ENCODE measurements at places on chromosomes 6 and 20.
A peak's percentile ranks its signal among the peaks of the same experiment; 100 is the strongest.

- no peak for DNase-seq
Measured at GRCh38 chr20:23120936-23121750, 35.0 kb upstream of the CD93 start.

DNA sequence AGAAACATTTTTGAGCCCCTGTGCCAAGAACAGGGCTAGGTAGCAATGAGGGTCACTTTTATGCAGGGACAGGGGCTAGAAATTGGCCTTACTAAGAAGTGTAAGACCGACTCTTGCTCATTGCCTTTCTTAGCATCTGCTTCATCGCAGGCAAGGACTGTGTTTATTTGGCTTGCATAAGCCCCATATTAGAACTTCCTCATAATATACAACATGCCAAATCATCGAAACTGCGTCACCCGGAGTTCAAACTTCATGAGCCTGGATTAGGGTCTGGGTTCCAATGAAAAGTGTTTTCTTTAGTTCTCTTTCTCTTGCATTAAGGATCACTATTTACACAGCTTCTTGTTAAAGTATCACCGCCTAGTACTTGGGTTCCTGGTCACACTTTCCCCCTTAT is 977 bp upstream of the SMAP1 start:
- no peak for DNase-seq

DNA sequence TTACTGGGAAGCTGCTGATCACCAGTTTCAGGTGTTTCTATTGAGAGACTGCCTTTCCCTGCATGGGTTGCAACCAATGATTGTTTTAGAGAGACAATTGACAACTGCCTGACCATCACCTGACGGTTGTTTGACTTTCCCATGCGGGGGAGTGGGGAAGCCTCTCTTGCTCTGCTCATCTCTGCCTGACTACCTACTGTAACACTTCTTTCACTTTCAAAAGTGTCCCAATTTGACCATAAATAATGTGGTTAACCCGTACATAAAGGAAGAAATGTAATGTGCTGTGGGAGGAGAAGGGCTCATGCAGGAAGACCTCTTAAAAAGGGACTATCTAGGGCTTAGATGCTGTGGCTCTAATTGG is 122.1 kb upstream of the PHACTR1 start:
- no peak for DNase-seq

DNA sequence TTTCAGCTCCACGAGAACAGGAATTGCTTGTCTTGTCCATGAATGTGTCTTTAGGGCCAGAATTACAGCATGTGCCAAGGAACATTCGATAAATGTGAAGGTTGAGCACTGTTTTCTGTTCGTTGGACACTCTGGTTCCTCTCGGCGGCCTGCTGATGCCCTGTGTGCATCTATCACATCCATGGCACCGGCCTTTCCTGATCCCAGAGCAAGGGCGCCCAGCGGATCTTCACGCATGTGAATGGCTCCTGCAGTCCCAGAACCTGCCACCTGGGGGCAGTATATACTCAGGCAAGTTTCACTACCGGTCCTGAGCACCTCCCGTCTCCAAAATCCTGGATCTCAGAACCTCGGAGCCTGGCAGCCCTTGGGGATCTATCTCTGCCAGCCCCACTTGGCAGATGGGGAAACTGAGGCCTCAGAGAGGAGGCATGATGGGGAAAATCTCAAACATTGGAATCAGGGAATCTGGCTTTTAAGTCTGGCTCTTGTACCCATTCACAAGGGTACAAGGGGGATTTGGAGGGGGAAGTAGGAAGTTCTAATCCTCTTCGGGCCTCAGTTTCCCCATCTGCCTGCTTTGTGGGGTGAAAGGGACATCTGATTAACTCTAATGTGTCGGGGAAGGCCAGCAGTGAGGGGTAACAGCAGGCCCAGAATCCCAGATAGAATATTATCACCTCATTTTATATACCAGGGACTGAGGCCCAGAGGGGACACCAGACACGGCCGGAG is 4.3 kb upstream of the CEBPB start:
- peak; percentile 85 for DNase-seq

DNA sequence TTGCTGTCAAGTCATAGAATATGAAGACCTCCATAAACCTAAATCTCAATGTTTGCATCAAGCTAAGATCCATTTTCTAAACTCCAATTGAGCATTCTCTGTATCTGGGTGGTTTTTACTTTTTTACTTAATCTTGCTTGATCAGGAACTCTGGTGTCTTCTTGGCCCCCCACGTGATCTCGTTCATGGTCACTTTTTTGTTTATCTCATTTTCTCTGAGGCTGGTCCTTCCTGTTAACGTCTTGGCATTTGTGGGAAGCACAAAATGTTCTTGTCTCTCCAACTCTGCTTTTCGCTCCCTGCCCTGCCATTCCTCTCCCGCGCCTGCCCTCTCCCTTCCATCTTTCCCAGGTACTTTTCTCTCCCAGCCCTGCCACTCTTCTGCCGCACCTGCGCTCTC is 14.0 kb upstream of the MAPRE1 start:
- DNase-seq: no peak

- no peak for DNase-seq
Measured at GRCh38 chr6:158286413-158286812, 25.9 kb upstream of the TULP4 start.

DNA sequence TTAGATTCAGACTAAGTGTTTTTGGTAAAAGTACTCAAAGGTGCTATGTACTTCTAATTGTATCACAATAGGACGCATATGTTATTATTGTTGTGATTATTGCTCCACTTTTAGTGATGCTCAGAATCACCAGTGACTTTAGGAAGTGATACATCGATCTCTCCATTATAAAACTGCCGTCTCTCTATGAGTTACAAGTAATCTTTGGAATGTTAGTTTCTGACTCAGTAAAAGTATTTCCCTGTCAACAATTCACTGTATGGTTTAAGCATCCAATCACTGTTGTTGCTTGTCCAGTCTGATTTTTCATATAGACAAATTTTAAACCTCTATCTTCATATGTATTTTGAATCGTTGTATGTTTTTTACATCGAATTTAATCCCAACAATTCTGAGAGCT is 9.4 kb downstream of the DCBLD1 start:
- no peak for DNase-seq

DNA sequence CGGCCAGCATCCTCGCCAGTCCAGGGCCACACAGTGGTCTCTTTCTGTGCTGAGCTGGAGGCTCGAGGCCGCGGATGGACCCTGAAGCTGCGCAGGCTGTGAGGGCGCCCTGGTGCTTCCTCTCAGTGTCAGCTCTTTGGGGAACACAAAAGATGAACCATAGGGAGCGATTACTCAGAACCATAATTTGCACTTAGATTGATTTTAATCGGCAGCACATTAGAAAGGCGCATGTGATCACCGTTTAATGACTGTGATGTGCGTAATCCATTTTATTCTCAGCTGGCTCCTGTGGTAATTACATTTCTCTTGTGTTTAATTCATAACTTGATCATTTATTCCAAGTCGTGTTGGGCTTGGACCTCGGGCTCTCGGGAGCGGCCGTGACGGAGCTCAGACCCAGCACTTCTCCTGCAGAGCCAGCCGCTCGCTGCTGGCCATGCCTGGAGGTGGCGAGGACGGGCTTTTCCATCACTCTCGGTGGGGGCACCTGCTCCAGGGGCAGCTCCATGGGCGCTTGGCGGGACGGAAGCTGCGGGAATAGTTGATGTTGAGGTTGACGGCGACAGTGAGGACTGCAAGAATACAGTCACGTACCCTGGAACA is 25.6 kb upstream of the NTSR1 start:
- no peak for DNase-seq

DNA sequence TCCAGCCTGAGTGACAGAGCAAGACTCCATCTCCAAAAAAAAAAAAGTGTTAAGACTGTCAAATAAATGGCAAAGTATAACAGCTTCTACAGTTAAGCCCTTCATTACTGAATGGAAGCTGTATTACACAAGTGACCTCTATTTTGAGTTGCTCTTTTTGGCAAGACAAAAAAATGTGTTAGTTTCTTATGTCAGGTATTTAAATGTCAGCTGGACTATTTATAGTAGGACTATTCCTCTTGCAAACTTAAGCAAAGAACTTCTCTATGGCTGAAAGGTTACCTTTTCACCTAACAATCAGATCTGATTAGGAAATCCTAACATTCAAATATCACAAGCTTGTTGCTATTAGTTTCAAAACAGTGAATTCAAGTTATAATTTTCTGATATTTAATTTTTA is 12.4 kb downstream of the UBE2V1 start:
- no peak for DNase-seq

GRCh38 chr6:15553031-15553430 is 109.8 kb downstream of the DTNBP1 start:
- no peak for DNase-seq

DNA sequence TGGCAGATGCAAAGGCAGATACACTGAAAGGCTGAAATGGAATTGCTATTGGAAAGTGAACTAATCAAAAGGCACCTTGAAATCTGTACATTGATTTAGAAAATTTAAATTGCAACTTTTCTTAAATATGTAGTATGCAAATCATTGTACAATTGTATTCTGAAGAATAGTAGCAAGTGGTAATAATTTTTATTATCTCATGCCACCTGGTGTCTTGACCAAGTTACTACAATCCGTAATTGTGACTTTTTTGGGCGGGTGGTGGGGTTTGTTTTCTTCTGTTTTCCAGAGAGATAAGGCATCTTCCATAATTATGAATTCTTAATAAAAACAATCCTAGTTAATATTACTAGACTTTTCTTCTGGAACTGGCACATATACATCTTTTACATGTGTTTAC is 12.5 kb upstream of the BCKDHB start:
- no peak for DNase-seq

DNA sequence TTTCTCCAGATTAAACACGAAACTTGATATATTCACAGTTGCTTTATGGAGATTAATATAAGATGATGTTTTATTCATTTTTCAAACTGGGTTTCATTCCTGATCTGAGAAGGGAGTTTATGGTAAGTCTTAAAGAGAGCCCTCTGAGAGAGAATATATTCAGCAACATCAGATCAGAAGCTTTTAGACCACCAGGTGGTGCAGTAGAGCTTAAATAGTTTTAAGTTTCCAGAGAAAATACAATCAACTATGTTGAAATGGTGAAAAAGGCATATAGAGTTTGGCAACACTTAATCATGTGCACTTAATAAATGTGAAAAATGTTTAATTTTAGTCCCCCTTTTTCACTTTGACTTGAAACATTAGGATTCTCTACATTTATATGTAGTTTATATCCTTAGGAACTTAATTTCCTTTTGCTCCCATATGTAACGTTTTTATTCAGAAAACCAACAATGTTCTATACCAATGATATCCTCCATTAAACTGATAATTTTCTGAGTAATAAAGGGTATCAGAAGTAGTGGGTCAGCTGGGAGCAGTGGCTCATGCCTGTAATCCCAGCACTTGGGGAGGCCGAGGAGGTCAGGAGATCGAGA is 86.4 kb upstream of the CLDN20 start:
- no peak for DNase-seq

GRCh38 chr6:6230286-6230685 is 90.2 kb downstream of the F13A1 start:
- no peak for DNase-seq

- peak; percentile 53 for DNase-seq
Measured at GRCh38 chr20:59268870-59269269, 31.5 kb upstream of the EDN3 start.

GRCh38 chr6:21501021-21501354 is 92.6 kb upstream of the SOX4 start:
- DNase-seq: peak; percentile 60

DNA sequence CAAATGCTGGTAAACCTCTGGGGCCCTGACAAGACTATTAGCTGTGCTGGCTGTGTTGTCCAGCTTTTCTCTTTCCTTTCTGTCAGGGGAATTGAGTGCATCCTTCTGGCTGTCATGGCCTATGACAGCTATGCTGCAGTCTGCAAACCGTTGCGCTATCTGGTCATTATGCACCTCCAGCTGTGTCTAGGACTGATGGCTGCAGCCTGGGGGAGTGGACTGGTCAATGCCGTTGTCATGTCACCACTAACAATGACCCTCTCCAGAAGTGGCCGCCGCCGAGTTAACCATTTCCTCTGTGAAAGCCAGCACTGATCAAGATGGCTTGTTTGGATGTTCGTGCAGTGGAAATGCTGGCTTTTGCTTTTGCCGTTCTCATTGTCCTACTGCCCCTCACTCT is 20.3 kb downstream of the OR2B6 start:
- no peak for DNase-seq

GRCh38 chr20:63602321-63602720 is 24.6 kb downstream of the GMEB2 start:
- peak; percentile 3 for DNase-seq

GRCh38 chr20:45867819-45868176 is 10.4 kb downstream of the ZSWIM3 start:
- no peak for DNase-seq

GRCh38 chr6:31830886-31831335 is 3.4 kb downstream of the HSPA1B start:
- no peak for DNase-seq

- DNase-seq: peak; percentile 93
Measured at GRCh38 chr6:31737315-31737990, 1.1 kb upstream of the CLIC1 start.

- DNase-seq: no peak
Measured at GRCh38 chr20:11935212-11936154, 17.8 kb downstream of the BTBD3 start.

DNA sequence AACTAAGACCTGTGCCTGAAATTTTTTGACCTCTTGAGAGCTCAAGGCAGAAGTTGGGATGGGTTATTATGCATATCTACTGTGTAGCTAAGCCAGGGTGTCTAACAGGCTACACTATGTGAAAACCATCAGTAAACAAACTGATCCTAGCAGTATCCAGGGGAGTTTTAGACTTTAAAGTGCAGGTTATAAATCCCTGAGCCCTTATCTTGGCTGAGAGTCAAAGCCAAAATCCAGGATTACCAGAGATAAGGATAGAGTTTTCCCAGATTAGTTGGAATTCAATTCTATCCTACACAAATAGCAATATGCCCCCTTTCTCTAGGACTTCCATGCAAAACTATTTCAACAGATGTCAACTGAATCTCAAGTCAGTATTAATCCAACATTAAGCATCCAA is 1229.7 kb downstream of the GRIK2 start:
- DNase-seq: no peak

DNA sequence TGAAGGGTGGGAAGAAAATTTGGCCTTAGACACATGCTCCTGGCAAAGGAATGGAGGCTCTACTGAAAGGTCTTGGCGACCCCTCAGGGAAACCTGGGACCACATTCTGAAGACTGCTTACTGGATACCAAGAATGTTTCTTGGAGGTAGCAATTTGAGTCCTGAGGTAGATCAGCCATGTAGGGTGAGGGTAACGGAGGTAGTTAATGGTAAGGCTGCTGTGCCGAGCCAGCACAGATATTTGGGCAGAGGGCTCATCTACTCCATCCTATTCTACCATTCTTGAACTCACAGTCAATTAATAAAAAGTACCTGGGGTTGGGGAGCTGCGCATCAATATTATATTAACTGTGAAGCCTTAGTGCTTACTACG is 401 bp upstream of the PHF3 start:
- DNase-seq: no peak

DNA sequence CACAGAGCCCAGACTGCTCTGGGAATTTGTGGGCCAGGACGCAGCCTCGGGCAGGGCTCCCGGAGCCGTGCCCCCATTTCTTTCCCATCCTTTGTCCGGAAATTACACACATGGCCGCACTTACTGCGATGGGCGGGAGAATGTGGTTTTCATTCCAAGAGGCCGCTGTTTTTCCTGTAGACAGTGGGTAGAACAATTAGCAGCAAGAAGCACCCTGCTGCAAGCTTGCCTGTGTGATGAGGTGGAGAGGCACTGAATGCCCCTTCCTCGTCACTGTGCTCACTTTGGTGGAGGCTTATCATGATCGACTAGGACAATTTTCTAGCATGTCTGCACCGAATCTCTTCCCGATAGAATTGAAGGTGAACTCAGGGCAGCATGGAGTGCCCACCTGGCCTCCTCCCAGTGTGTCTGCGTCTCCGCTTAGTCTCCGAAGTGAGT is 102.8 kb downstream of the DACT2 start:
- peak; percentile 61 for DNase-seq

Measured in kidney (tissue), 22 donors.